ENCODE measurements at places on chromosomes 6 and 20.

GRCh38 chr6:24743265-24743943, 24.4 kb upstream of the C6orf62 start:
- DNase-seq = no peak

DNA sequence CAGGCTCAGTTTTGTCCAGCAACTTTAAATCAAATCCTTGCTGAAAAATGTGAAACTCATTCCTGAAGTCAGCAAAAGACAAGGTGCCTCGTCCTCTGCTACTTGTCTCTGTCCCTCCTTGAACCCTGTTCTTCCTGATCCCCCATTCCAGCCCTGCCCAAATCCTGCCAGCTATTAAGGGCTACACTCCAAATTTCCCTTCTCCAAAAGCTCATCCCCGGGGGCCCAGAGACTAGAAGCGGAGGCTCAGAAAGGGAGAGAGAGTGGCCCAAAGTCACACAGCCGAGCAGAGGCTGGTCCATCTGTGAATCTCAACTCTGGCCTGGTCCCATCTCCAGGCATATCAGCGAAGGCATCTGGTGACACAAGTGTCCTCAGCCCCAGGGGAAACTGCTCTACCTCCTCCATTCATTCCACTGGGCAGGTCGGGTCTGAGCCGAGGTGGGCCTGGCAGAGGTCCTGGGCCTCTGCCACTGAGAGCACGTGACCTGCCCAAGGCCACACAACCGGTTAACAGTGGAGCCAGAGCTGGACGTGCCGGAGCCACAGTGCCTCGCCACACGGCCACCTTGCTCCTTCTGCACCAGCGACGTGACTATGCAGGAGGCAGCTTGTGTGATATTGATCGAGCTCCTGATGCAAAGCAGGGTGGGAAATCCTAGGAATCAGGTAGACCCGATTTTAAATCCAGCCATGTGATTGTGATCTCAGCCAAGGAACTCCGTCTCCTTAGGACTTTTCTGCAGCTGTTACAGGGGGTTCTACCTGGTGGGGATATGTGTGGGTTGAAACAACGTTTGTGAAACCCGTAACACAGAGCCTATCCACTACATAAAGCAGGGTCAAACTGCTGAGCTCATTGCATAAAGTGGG, 28.6 kb downstream of the NOL4L start:
- no peak for DNase-seq

GRCh38 chr20:43520074-43520630, 12.7 kb downstream of the L3MBTL1 start:
- DNase-seq = no peak

- no peak for DNase-seq
Measured at GRCh38 chr20:48156521-48156920, 371.2 kb upstream of the SULF2 start.

GRCh38 chr6:142802124-142802523, 142.9 kb downstream of the HIVEP2 start:
- DNase-seq = no peak

- no peak for DNase-seq
Measured at GRCh38 chr6:124573953-124574352, 388.3 kb upstream of the RNF217 start.

DNA sequence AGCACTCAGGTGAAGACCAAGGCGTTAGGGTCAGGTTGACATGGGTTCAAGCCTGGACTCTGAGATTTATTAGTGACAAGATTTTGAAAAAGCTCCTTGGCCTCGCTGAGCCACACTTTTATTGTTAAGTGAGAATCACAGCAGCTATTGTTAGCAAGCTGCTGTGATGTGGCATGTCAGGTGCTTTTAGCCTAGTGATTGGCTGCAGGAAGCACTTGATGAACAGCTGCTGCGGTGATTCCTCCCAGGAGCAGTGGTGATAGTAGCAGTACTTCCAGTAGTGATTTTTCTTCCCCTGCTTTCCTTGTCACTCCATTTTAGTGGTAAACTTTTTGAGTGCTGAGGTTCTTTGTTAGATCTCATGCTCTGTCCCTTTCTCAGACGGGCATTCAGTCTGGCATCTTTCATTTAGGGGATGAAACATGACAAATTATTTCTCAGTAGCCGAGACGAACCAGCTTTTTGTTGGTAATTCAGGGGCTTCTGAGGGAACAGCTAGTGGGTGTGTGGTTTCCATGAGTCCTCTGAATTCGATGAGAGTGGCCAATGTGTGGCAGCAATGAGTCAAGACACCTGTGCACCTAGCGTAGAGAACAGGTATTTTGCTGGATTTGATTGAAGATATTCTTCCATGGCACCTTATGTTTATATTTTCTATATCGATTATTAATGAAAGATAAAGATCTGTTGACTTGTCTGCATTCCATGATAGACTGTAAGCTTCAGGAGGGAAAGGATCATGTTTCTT, 696.7 kb downstream of the DHX35 start:
- DNase-seq = no peak

DNA sequence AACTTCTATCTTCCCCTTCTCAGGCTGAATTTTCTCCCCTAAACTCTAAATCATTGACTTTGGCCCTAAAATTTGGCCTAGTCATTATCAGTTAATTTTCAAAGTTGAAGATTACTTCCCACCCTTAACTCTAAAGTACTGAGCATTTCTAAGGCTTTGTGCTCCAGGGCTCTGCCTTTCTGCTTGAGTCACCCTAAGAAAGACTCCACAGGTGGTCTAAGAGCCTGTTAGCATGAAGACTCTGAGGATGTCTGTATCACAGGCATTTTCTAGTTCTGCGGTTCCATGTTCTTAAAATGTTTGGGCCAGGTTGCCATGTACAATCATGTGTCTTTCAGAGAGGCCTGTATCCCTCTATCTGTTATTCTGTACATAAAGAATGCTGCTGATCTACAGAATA, 808.1 kb upstream of the MANEA start:
- DNase-seq = no peak

- DNase-seq = no peak
Measured at GRCh38 chr6:81668615-81669047, 83.8 kb downstream of the TENT5A start.

- DNase-seq = no peak
Measured at GRCh38 chr6:46410334-46410953, 80.8 kb downstream of the RCAN2 start.

DNA sequence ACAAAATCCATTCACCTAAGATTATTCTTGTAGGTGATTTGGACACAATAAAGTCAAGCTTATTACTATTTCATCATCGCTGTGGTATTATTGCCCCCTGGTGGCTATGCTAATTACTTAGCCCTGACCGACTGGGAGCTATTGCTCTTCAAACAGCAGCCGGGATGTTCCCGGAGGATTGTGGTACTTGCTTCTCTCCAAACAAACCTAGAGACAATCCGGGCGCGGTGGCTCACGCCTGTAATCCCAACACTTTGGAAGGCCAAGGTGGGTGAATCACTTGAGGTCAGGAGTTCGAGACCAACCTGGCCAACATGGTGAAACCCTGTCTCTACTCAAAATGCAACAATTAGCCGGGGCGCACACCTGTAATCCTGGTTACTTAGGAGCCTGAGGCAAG, 15.4 kb upstream of the STMND1 start:
- no peak for DNase-seq

- no peak for DNase-seq
Measured at GRCh38 chr6:169095153-169095552, 158.5 kb downstream of the THBS2 start.

GRCh38 chr6:93344333-93344835, 75.0 kb downstream of the EPHA7 start:
- no peak for DNase-seq

- no peak for DNase-seq
Measured at GRCh38 chr20:49275216-49275615, 2.6 kb downstream of the ZNFX1 start.

DNA sequence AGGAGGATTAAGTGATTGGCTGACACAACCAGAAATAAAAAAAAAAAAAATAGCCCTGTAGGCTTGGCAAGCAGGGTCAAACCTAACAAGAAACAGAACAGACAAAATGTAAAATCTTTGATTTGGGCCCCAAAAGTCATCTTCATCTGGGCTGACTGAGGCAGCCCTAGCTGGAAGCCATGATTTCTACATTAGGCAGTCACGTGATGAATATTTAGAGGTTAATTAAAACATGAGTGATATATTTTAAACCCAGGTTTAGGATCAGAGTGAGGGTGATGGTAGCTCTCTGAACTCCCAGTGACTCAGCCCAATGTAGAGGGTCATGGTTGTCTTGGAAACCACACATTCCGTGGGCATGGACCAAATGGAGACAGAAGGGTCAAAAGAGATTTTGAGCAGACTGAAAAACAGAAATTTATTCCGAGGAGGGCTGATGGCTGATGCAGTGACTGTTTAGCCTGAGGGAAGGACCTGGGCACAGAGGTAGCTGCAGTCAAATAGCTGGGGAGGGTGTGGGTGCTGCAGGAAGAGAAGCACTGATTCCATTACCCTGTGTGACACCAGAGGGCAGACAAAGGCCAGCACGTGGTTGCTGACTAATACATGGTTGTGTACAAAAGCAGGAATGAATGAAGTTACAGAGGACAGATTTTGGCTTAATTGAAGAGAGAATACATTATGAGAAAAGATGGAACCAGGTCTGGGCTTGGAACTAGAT, 573.1 kb upstream of the CHD6 start:
- DNase-seq = no peak

- no peak for DNase-seq
Measured at GRCh38 chr6:71887006-71887743, 825 bp downstream of the RIMS1 start.

DNA sequence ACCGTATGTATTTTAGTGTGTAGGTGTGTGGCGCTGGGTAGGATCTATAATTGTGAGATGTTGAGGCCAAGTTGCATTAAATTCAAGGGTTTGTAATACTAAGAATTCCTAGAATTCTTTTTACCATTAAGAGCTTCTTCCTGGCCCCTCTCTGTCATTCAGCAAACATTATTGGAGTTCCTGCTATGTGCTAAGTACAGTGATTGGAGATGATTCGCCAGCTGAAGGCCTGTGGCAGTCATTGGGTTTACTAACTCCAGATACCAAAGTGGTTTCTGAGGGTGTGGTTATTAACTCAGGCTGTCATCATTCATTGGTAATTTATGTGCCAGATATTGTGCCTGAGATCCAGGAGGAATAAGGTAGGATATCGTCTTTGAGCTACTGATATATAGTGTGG, 167.1 kb downstream of the LAMA2 start:
- DNase-seq = no peak

DNA sequence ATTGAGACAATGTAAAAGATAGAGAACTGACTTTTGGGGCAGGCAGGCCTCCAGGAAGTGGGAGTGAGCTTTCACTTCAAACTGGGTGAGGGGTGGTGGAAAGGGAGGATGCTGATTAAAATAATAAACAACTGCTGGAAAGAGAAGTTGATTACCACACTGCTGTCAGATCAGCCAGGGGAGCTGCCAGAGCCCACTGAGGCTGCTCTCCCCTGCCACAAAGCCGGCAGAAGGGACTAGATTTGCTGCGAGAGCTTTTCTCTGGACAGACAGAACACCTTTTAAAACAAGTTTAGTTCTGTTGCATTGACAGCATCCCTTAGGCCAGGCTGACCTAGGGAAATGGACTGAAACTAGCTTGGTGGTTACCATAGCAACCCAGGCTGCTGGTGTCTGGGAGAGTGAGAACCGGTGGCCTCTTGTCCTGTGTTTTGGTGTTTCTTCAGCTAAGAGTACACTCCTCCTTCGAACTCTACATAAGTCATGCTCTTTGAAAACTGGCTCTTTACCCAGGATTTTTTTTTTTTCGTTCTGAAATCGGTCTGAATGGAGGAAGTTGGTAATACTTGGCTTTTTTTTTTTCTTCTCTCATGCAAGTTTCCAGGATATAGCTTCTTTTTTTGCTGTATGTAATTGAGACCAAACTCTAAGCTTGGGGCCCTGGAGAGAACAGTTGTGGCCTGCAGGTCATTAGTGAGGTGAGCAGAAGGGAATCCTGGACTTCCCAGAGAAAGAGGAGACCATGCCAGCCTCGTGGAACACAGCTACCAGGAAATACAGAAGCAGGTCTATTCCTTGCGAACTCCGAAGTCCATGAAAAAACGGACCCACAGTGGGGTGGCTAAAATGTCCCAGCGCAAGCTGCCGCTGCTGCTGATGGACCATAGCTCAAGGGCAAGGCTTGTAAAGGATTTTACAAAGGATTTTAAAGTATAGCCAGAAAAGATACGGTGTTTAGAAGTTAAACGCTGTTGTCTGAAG, 374.4 kb downstream of the UTRN start:
- DNase-seq = no peak

DNA sequence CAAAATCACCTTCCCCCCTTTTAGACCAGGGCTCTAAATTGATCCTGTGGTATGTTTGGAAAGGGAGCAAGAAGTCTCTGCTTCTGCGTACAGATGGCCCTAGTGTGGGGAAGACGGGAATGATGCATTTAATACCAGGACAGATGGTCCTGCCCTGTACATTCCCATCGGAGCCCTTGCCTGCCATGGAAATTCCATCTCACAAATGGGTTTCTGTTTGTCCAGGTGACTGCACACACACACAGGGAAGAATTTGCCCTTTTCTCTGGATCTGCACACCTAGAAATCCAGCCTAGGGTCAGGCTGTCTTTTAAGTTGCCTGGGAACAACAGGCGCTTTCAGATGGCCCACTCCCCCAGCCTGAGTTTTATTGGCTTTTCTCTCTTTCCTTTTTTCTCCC, 1.3 kb downstream of the MAS1 start:
- no peak for DNase-seq

DNA sequence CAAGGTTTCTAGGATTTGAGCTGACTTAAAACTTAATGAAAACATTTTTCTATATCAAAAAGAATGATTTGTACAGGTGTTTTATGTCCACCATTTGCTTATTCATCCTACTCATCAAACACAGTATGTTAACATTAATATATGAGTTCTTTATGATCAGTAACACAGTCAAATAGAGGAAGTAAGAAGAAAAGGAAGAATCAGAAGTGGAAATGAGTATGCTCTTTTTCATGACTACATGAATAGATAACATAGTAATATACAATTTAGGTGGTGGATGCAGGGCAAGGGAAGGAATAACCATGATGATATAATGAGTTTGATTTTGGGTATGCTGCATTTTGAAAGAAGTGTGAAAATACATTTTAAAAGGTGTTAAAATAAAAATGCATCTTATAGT, 16.5 kb downstream of the KPNA5 start:
- no peak for DNase-seq

DNA sequence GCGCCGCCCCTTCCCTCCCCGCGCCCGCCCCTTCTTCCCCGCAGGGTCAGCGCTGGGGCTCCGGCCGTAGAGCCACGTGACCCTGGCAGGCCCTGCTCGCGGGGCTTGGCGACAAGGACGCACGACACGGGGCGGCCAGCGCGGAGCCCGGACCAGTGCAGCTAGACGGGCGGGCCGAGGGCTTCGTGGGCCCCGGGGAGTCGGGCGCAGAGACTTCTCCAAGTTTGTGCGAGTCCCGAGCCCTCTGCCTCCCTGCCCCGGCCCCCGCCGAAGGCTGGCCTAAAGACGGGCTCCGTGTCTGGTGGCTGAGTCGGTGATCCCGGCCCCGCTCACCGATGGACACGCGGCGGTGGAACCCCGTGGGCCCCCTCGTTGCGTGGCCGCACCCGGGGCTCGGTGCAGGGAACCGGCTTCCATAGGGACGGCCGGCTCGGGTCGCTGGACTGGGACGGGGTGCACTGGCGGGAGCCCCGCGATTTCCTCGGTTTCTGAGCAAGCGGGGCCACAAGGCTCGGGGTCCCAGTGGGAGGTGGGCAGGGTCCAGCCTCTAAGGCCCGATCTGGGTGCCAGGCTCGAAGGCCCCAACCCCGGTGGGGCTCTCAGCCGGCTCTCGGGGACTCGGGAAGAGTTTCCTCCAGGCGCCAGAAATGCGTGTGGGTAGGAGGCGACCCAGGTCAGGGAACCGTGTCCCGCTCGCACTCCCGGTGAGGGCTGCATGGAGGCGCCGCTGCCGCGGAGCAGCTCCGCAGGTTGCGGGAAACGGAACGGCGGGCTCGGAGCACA, 452 bp upstream of the GATA5 start:
- DNase-seq = no peak

Data from activated naive CD4-positive, alpha-beta T cell (primary cell).